ENCODE measurements at places on chromosomes 3 and 15. TPM values are rescaled to one million over a fixed set of nuclear protein-coding genes. Genes with fewer than 3 reads are reported as not detected.

GRCh38 chr3:100836661-100837060 lies 127.4 kb downstream of the TFG start:
- DNase-seq, result no peak

- no peak for DNase-seq
Observed at GRCh38 chr15:29021857-29022256, 136.1 kb downstream of the APBA2 start.

DNA sequence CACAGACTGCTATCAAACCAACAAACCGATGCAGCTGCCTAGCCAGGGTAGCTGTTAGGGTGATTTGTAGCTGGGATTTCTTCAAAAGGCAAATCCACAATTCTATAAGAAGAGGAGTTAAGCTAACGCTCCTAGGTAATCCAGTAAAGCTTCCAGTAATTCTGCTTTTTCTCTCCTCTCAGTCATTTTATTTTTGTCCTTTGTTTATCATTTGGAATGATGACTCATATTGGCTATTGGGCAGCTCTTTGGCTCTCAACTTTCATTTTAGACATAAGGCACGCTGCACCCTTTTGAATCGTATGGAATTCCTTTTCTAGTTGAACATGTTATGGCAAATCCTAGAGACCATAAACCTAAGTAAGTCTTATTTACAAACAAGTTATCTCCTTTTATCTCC lies 53.2 kb upstream of the PPARG start:
- DNase-seq, result no peak

- DNase-seq, result no peak
Observed at GRCh38 chr3:194476784-194477183, 10.0 kb downstream of the ATP13A3 start.

- peak; percentile 80 for DNase-seq
Observed at GRCh38 chr3:38454884-38455638, 1.4 kb downstream of the ACVR2B start.

- DNase-seq, result no peak
Observed at GRCh38 chr3:35380196-35380595, 259.1 kb upstream of the ARPP21 start.

- DNase-seq, result no peak
Observed at GRCh38 chr15:81851757-81852156, 194.1 kb downstream of the MEX3B start.

- peak; percentile 29 for DNase-seq
Observed at GRCh38 chr15:96893159-96893906, 562.8 kb downstream of the NR2F2 start.

GRCh38 chr15:89756897-89757296 lies 5.8 kb upstream of the MESP1 start:
- no peak for DNase-seq

DNA sequence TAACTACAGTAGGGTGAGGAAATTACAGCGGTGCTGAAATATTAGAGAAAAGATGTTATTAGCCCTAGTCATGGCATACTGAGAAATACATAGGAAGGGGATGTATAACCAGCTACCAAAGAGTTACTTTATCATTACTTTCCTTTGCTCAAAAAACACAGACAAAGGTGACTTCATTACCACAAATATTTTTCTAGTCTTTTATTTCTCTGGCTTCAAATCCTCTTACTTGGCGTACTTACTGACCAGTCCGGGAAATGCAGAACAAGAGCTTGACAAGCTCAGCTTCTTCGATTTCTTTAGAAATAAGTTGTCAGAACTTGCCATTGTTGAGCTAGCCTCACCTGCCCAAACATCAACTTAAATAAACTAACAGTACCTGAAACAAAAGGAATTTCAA lies 142.1 kb upstream of the TMCO5A start:
- no peak for DNase-seq

Gene SEMA6D
- 27.7 TPM for polyA plus RNA-seq

Gene KCNAB1
- polyA plus RNA-seq, result 4.3 TPM

Gene RAB43
- polyA plus RNA-seq, result 4.6 TPM
